ENCODE measurements at places on chromosomes 2 and 18.

GRCh38 chr2:25388491-25388890 lies 46.8 kb upstream of the DNMT3A start:
- no peak for DNase-seq

- no peak for DNase-seq
These were observed 201.7 kb downstream of the ALK start for GRCh38 chr2:29719639-29720038.

GRCh38 chr2:201507725-201508124 lies 56.2 kb downstream of the STRADB start:
- DNase-seq, result no peak

DNA sequence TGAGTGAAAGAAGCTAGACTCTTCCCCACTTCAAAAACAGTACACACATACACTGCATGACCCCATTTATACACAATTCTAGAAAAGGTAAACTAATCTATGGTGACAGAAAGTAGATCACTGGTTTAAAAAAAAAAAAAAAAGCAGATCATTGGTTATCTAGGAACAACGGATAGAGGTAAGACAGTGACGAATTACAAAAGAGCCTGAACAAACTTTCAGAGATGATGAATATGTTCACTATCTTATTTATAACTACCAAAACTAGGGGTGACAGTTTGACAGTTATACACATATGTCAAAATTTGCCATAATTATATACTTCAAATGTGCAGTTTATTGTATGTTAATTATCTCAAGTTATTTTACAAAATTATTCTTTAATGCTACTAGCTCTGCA lies 27.5 kb downstream of the MAP3K2 start:
- DNase-seq, result no peak

DNA sequence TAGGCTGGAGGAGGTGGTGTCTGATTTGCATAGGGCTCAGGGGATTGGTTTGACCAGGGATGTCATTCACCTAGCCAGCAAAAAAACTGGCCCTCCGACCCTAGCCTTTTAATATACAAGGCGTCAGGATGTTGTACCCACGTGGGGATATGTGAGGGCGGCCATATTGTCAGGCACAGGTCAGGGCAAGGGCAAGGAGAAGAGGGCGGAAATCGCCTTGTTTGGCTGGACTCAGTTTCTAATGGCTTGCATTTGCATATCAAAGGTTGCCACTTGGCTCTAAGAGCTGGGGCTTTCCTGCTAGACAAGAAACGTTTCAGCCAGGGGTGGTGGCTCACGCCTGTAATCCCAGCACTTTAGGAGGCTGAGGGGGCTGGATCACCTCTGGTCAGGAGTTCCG lies 24.9 kb upstream of the PDCL3 start:
- DNase-seq, result no peak

DNA sequence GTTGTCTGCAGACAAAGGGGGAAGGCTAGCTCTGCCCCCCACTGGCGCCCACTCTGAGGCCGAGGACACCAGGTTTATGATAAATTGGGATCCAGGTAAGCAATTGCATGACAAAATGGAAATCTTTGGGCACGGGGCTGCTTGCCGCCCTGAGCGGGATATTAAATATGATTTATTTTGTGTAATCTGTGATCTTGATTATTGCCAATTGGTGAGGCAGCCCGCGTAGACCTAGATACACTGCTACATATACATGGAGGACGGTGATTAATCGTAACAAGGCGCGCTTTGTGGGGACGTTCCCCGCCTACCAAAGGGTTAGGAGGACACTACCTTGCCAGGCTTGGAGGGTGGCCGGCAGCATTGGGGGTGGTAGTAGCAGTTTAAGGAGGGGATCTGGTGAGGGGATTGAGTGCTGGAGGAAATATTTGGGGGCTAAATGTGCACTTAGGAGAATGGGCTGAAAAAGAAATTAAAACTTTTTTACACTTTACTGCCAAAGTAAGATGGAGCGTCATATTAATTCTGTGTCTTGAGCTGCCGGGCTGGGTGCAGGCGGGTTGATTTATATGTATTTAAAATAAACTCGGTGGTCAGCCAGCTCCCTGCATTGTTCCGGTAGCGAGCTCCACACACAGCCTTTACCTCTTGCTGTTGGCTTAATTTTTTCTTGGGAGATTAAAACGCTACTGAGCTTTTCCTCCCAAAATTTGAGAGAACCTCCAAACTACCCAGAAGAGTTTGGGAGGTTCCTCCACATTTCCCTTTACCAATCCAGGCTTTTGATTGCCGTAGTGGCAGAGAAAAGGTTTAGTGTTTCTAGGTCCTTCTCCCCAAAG lies 4.1 kb downstream of the HOXD3 start:
- DNase-seq, result no peak

DNA sequence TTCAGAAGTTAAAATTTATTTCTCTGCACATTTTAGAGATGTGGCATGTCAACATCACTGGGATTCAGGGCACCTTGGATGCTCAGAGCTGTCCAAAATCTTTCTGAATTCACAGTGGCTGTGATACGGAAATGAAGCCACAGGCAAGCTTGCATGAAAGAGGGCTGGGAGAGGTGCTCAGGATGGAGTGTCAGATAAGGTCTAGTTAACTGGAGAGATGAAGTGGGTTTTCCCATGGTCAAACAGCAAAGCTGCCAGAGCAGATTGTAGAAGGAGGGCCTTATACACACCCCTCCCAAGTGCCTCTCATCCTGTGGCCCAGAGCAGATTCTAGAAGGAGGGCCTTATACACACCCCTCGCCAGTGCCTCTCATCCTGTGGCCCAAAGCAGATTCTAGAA lies 286.8 kb upstream of the PXDN start:
- no peak for DNase-seq

- DNase-seq, result no peak
These were observed 11.7 kb downstream of the VIT start for GRCh38 chr2:36708041-36708741.

- no peak for DNase-seq
These were observed 132.8 kb upstream of the NCK2 start for GRCh38 chr2:105611811-105612424.

Data from Calu3 (cell line).